Tibial artery (tissue), 4 donors: ENCODE measurements at places on chromosomes 16 and 17.

- DNase-seq = no peak
Observed at GRCh38 chr16:4524571-4524970, 14.0 kb downstream of the CDIP1 start.

DNA sequence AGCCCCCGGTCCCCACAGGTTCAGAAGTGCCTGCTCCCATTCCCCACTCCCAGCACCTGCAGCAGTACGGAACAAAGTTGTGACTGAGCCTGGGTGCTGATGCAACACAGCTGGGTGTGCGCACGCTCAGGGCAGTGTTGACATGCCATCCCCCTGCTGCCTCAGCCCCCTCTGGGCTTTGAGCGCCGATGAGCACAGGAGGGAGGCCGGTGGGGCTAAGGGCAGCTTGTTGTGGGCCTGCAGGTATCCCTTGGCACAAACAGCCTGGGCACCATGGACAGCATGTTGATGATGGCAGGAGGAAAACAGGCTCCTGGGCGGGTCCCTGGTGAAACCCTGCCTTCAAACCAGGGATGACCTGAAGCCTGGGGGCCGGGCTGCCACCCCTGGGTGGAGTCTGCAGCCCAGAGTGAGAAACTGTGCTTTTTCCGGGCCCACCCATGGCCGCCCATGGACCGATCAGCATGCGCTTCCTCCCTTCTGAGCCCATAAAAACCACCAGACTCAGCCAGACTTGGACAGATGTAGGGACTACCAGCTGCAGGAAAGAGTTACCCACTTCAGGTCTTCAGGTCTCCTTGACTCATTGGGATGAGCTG lies 175.5 kb downstream of the PHKB start:
- DNase-seq = no peak

- no peak for DNase-seq
Observed at GRCh38 chr16:6286176-6286575, 1046.5 kb upstream of the RBFOX1 start.

DNA sequence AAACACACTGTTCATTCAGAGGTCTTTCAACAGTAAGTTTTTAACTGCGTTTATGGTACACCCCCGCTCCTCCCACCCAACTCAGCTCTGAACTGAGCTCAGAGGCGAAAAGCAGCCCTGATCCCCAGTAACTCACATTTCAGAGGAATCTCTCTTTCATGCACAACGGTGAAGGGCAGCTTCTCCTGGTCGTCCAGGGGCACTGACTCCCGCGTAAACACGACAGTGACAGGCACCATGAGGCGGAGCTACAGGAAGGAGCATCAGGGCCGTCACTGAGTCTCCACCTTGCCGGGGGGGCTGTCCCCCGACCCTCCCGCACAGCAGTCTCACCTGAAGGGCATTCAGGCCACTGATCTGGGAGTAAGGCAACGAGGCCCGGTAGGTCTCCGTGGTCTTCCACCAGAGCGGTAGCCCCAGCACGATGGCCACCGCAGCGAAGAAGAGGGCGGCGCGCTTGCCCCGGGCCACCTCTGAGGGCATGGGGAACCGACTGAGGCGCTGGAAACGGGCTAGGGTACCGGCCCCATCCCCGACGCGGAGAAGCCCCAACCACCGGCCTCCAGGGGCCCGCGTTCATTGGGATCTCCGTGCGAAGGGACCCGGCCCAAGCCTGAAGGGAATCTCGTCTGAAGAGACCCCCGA lies 486 bp downstream of the PIGS start:
- DNase-seq = no peak

DNA sequence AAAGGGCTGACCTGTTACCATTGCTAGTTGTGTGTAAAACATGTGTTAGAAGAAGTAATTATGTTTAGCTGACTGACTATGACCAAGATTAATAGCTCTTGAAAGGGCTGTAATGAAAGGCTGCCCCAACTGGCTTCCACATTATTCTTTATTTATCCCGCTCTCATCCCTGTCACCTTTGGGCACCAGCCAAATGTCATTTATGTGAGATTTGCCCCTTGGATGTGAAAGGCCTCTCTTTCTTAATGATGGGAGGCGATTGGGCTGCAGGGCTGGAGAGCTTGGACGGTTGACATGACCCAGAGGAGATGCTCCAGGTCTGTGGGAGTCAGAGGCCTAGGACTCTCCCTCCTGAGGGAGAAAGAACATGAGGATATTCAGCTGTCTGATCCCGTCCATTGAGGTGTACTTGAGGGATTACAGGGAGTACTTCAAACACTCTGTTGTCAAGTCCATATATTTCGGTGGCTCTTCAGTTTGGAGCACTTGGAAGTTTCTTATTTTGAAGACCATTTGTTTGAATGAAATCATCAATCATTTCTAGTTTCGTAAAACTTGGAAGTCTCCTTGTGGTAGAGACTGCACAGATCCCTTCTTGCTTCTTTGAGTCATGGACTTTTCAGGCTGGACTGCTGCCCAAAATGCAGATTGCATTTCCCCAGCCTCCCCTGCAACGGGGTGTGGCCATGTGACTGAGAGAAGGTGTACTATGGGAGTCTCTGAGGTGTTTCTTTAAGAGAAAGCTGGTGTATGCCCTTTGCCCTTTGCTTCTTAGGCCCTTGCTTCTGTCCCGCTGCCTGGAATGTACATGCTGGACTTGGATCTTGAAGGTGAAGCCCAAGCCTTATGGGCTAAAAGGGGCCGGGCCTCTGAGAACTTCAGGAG lies 51.3 kb downstream of the FTO start:
- DNase-seq = no peak

DNA sequence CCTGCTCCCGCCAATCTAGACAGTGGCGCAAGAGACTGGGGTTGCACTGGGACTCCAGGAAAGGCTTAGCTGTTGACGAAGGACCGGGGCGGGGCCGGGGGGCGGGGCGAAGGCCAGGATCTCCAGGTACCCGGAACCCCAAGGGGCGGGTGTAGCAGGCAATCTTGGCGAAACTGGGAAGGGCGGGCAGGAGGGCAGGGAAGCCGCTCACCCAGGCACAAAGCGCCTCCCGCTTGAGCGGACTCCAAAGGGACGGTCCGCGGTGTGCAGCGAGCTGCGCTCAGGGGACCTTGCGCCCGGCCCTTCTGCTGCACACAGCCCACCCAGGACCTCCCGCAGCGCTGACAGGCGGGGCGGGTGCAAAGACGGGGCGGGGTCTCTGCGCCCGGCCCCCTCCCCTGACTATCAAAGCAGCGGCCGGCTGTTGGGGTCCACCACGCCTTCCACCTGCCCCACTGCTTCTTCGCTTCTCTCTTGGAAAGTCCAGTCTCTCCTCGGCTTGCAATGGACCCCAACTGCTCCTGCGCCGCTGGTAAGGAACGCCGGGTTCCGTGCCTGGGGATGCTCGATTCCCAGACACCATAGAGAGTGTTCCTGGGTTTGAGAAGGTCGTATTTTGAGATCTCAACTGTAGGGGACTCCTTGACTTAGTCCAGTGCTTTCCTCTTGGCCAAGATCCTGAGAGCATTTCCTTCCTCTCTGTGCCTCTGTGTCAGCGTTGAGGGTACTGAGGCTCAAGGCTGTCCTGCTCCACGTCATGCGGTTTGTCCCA lies at the start of gene MT1F:
Gene MT1F (plus strand): TSS at position 405 of the 772 bp plus-strand sequence. CDS start 100 bp downstream, at position 505.
- DNase-seq = peak; percentile 73

- DNase-seq = no peak
Observed at GRCh38 chr17:34991606-34992005, 11.3 kb downstream of the LIG3 start.

DNA sequence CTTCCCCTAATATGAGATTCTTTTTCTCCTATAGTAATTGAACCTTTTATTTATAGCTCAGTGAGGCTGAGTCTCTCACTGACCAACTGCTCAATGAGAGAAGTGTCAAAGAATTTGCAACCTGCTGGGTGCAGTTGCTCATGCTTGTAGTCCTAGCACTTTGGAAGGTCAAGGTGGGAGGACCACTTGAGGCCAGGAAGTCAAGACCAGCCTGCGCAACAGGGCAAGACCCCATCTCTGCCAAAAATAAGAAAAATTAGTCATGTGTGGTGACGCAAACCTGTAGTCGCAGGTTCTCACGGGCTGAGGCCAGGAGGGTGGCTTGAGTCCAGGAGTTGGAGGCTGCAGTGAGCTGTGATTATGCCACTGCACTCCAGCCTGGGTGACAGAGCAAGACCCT lies 30.9 kb upstream of the CRYBA1 start:
- DNase-seq = no peak

- no peak for DNase-seq
Observed at GRCh38 chr17:80750263-80750662, 205.6 kb downstream of the RPTOR start.

DNA sequence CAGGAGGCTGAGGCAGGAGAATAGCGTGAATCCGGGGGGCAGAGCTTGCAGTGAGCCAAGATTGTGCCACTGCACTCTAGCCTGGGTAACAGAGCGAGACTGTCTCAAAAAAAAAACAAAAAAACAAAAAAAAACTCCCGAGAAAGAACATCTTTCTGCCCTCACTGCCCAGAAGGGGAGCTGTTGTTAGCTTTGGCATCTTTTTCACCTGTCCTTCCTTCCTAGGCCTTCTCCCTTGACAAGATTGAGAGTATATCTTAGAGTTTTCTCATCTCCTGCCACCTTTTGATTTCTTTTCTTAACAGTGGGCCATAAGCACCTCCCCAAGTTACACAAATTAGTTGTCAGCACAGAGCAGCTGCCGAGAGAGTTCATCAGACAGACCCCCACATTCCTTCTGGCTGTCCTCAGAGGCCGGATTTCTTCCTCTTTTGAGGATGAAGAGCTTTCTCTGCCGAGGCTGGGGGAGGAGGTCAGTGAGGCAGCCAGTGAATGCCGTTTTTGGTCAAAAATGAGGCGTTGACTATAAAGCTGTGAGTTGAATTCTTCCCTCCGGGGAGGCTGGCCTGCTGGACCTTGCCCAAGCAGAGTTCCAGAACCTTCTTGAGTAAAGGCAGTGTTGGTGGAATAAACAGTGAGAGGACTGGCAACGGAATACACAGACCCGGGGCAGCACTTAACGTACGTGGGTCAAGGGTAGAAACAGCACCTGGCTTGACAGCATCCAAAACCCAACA lies 127.0 kb downstream of the ABCC6 start:
- peak; percentile 92 for DNase-seq

GRCh38 chr17:55320594-55321426 lies 56.0 kb downstream of the HLF start:
- no peak for DNase-seq

GRCh38 chr16:57628008-57628781 lies at the start of gene ADGRG1:
TSS of gene ADGRG1 (plus strand) at chr16:57628630. CDS start at chr16:57650288, 21,658 bp downstream.
- DNase-seq = peak; percentile 81

DNA sequence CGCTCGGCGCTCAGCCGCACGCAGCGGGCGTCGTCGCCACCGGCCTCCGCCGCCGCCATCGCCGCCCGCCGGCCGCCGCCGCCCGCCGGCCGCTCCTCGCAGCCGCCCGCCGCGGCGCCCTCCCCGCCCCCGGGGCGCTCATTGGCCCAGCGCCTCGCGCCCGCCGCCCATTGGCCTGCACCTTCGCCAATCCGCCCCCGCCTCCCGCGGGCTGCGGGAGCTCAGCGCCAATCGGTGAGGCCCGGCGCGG lies at the start of gene PGP:
Gene PGP (minus strand): TSS at position 122 of the 250 bp plus-strand sequence. CDS start 63 bp downstream, at position 59.
- DNase-seq = no peak

GRCh38 chr16:76668207-76668725 lies 391.1 kb downstream of the CNTNAP4 start:
- DNase-seq = no peak

- DNase-seq = no peak
Observed at GRCh38 chr16:58211846-58212245, 13.9 kb upstream of the CSNK2A2 start.

DNA sequence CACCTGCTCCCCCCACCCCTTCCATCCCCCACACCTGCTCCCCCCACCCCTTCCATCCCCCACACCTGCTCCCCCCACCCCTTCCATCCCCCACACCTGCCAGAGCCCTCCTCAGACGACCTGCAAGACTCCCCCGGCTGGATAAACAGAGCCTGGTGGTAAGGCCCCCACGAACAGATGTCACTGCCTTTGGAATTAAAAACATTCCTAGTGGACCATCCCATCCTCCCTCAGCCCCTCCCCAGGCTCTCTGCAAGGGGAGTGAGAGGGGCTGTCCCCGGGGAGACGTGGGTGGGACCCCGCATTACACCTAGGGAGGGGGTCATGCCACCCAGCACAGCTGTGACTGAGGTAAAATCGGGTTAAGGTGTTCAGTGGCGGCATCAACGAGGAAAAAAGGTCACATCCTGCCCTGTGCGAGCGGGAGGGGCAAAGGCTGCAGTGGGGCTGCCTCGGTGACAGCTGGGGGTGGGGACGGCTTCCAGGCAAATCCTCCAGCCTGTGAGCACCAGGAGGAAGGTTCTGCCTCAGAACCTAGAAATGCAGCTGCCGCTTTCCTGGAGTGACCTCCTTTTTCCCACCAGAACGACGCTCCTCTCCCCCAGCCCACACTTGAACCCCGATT lies 38.7 kb downstream of the TIMM22 start:
- no peak for DNase-seq

- no peak for DNase-seq
Observed at GRCh38 chr16:79136955-79137354, 463.6 kb downstream of the MAF start.

DNA sequence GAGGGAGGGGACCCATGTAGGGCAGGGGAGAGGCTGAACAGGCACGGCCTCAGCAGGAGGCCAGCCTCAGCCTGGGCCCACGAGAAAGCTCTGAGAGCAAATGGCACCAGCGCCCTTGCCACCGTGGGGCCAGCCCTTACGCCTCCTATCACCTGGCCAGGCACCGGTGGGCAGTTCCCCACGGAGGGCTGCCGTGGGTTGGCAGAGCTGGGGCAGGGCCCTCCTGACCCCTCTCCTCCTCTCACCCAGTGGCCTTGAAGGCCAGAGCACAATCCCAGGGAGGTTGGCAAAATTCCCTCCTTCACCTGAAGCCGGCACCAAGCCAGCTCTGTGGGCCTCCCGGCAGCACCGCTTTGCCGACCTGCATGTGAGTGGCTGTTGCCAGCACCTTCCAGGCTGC lies 53.1 kb upstream of the ENPP7 start:
- DNase-seq = no peak

- no peak for DNase-seq
Observed at GRCh38 chr16:67284699-67285646, 5.6 kb downstream of the PLEKHG4 start.

DNA sequence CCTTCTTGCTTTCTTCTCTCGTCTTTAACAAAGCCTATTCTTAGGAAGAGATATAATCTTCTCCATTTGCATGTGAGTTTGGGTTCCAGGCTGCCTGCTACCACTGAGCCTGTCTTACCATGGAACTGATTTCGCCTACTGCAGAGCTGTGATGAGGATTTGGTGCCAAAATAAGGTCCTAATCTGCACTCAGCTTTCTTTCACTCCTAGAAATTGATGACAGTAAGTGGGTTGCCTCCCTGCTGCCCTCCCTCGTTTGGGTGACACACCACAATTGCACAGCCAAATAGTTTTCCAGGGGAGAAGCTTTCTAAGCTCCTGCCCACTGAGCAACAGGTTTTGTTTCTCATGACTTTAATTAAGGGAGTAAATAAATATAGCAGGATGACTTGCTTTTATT lies 25.1 kb upstream of the ASIC2 start:
- no peak for DNase-seq

- DNase-seq = no peak
Observed at GRCh38 chr17:55434721-55435120, 13.1 kb upstream of the MMD start.
